ENCODE measurements at places on chromosomes 1 and 21.

GRCh38 chr1:22625262-22625925, 11.0 kb upstream of the C1QA start:
- DNase-seq = no peak

GRCh38 chr1:71343686-71344416, 263.0 kb upstream of the ZRANB2 start:
- peak; percentile 74 for DNase-seq

GRCh38 chr1:44511769-44512168, 106.7 kb downstream of the RNF220 start:
- DNase-seq = peak; percentile 16

- peak; percentile 44 for DNase-seq
Measured at GRCh38 chr1:115668579-115668978, 26.8 kb downstream of the VANGL1 start.

DNA sequence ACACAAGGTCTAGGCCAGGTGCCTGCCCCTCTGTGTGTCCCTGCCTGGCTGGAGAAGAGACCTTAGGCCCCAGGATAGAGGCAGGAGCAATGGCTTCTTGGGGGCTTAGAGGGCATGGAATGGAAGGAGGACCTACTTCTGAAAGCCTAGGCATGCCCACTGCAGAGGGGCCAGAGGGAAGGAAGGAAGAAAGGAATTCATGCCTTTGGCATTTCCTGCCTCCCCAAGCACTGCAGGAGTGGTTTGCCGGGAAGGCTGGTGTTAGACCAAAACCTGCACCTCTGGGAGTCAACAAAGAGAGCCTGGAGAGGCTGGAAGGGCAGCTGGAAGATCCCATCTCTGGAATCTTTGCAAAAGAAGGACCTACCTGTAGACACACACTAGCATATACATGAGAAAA, 50.7 kb upstream of the KCNE2 start:
- peak; percentile 46 for DNase-seq

GRCh38 chr1:115306146-115306545, 31.9 kb downstream of the NGF start:
- DNase-seq = no peak

DNA sequence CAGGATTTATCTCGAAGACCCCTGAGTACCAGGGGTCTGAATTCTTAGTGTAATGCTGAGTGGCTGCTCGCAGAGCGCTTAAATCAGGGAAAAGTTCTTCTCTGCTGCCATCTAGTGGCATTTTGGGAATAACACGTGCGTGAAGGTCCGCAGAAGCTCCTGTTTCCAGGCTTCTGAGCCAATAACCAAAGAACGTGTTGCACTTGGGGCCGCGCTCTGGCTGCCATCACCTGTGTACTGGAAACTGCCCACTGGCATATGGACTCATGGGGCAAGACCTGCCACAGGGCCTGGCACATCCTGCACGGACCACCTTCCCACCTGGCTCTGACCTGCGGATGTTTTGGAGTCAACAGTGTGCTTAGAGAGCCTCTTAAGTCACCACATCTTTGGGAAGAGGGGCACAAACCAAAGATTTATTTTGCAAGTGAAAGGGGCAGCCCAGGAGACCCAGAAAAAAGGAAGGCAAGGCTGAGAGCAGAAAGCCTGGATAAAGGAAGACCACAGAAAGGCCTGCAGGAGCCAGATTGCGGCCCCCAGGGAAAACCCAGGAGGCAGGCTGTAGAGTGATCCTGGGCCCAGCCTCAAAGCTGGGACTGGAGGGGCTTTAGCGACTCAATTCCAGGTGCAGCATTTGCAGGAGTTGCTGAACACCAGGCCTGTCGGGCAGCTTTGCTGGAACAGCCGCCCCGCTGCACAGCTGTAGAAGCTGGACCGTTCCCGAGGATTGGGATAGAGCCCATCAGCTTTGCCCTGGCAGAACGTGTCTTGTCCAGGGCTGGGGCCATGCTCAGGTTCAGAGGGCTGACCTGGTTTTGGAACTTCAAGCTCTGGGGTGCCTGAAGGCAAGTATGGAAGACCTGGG, 13.0 kb downstream of the CHIT1 start:
- peak; percentile 66 for DNase-seq

DNA sequence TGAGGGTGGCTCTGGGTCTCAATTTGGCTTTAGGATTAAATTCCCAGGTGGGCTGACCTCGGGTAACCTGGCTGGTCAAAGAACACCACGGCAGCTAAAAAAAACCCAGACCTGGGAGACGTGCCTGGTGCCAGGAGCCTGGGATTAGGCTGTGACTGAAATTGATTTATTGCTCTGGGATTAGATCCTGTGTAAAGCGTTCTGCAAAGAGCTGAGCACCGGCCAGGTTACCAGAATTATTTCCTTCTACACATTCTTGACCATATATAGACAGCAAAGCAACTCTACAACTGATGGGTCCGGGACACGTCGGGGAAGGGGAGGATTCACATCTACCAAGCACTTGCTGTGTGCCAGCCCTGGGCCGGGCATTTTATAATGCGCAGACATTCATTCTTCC, 45.2 kb downstream of the TMCO4 start:
- DNase-seq = no peak

DNA sequence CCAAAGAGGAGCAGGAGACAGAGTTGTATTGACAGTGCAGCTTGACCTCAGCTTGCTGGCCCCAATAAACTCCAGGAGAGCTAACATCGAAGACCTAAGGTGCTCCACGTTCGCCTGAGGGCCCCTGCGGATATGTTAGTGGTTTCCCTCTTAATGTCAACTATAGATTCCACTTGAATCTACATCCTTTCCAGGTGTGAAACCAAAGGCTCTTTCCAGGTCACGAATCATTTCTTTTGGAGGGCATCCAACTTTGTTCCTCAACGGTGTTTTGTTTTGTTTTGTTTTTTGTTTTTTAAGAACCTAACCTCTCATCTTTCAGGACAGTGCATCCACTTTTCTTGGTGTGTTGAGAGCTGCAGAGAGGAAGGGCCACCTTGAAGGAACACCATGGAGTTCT, 267.6 kb upstream of the SGIP1 start:
- DNase-seq = peak; percentile 55

DNA sequence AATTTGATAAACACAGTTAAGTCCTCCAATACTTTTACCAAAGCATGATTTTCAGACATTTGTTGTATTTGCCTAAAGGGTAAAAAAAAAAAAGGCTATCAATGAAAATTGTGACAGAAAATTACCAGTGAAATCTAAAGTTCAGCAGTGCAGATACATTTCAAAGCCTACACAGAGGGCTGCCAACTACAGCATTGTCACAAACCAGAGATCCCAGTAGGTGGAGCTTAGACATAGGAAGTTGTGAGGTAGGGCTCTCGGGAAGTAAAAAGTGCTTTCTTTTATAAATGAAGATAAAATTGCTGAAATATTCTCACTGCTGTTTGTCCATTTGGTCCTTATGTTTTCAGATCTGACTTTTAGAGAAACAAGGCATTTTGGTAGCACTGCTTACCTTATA, 123.0 kb downstream of the DYRK1A start:
- no peak for DNase-seq

DNA sequence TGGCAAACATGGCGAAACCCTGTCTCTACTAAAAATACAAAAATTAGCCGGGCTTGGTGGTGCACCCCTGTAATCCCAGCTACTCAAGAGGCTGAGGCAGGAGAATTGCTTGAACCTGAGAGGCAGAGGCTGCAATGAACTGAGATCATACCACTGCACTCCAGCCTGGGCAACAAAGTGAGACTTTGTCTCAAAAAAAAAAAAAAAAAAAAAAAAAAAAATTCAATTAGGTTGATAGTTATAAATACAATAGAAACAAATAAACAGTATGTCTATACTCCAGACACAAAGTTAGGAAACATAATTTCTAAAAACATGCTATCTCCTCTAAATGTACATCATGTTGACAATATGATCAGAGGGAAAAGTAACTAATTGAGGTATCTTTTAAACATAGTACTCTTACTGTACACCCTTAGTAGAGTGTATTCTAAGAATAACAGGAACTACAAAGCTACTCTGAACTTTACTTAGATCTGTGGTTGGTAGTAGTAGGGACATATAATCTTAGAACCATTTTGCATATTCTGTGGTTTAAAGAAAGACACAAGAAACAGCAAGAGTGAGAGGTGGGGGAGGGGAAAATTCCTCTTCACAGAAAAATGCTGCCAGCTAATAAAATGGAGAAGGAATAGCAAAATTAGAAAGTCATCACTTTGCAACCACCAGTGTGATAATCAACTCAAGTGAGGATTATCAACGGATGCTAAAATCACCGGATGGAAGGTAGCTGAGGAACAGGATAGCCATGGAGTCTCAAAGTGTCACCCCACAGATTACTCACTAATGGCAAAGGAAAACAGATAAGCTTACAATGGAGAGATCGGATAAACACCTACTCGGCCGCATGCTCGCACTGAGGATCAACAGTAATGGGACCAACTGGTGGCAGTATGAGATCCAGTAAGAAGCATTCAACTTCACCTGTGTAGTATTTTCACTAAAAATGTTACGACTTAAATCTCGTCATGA, 35.0 kb downstream of the MTOR start:
- no peak for DNase-seq

DNA sequence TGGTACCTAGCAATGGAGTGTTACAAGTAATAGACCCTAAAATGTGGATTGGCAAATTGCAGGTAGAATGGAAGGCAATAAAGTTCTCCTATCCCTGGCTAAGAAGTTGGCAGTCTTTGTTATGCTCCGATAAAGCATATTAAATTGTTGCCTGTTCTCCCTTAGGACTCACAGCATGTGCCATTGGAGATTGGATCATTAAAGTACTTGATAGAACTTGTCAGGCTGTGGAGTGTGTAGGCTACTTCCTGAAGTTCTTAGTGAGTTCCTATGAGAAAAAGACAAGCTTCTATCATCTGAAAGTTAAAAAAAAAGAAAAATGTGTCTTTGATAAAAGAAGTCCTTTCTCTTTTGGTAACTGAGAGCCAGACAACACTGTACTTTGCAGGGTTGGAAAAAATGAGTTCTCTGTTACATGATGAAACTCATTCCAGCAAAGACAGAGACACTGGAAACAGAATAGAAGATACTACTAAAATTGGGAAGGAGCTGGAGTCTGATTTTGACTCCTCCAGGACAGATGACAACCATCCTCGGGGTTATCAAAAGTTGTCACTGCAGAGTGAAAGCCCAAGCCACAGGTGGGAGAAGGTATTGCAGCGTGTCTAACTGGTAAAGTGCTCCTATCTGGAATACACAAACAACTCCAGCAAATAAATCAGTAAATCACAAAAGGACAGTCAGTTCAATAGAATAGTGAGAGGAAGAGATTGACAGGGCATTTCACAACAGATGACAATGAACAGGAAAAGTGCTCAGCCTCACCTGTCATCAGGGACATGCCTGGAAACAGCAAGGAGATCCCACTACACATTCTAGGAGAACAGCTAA, 87.5 kb upstream of the WDR26 start:
- peak; percentile 51 for DNase-seq
